ENCODE measurements at places on chromosomes 16 and 17.

DNA sequence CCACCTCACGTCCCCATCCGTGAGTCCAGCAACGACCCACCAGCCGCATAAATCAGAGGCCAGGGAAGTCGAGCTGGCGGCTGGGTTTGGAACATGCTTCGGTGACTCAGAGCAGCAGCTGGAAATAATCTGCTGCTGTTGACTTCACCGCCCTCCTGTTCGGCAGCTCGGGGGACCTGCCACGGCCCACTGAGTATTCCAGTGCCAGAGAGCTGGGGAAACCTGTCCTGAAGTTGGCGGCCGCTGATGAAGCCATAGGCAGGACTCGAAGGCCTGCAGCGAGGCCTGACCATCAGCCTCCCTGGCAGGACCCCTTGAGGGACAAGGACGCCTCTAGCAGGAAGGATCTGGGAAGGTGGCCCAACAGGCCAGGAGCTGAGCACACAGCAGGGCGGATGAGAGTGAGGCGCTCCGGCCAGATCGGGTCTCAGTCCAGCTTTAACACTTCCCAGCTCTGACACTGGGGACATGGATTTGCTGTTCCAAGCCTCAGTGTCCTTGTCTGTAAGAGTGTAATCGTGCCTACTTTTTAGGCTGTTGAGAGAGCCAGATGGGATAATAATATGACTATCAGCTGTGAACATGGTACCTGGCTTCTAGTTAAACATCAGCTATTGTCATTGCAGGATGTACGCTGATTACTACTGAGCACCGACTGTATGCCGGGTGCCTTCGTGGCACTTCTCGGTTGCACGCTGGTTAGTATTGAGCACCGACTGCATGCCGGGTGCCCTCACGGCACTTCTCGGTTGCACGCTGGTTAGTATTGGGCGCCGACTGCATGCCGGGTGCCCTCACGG is 50.4 kb upstream of the CIBAR2 start:
- peak; percentile 70 for DNase-seq

DNA sequence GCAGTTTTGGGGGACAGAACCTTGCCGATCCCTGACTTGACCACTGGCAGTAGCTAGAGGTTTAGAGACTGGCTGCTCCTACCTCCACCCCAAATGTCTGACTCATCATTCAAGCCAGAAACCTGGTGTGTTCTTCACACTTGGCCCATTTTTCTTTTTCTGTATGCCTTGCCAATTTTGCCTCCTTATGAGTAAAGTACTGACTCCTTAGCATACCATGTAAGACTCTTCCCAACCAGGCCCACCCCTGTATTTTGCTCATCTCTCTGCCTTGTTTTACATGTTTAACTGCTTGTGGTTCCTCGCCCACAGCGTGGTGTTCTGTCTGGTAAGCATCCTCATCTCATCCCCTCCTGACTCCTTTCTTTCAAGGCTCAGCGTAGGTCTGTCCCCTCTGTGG is 37.9 kb downstream of the NUP88 start:
- DNase-seq, result no peak

DNA sequence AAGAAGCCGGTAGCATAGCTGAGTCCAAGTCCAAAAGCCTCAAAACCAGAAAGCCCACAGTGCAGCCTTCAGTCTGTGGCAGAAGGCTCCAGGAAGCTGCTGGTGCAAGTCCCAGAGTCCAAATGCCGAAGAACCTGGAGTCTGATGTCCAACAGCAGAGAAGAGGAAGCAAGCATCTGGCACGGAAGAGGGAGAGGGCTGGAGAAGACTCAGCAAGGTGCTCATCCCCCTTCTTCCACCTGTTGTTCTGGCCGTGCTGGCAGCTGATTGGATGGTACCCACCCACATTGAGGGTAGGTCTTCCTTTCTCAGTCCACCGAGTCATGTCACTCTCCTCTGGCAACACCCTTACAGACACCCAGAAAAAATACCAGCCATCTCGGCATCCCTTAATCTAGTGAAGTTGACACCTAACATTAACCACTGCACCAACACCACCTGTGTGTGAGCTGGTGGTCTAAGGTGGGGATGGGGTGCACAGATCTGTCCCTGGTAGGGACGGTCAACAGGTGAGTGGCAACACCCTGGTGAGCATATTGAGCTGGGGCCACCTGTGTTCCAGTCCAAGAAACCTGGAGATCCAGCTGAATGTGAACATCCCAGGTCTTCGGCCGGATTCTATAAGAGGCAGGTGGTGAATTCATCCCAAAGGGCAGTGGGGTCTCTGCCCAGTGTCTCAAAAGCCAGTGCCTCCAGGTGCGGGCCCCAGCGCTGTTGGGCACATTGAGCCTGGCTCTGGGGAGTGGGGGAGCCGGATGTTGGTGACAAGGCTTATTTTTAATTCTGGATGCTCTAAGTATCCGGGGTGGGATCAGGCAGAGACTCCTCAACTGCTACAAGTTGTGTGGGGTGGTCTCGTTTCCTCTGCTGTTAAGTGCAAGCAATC is 9.8 kb downstream of the MIEF2 start:
- no peak for DNase-seq

GRCh38 chr17:34254651-34255380 is at the start of gene CCL2:
TSS of gene CCL2 (plus strand) at chr17:34255285. CDS start at chr17:34255350, 65 bp downstream.
- DNase-seq, result peak; percentile 53

DNA sequence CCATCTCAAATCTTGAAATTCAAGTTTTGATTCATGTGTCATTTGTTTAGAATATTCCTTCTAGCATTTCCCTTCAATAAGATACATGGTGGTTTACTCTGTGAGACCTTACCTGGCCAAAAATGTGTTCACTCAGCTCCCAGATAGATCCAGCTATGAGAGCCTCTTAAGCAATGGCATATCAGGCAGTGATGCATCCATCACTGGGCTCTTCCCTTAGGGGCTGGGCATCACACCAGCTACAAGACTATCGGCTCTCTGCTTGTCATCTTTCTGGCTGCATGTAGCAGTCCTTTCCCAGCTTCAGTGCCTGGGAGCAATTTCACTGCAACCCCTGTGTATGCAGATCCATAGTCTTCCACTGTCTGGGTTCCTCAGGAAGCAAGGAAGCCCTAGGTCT is 40.6 kb downstream of the GOSR1 start:
- DNase-seq, result no peak

GRCh38 chr16:19344980-19345379 is 59.4 kb downstream of the CLEC19A start:
- DNase-seq, result no peak

DNA sequence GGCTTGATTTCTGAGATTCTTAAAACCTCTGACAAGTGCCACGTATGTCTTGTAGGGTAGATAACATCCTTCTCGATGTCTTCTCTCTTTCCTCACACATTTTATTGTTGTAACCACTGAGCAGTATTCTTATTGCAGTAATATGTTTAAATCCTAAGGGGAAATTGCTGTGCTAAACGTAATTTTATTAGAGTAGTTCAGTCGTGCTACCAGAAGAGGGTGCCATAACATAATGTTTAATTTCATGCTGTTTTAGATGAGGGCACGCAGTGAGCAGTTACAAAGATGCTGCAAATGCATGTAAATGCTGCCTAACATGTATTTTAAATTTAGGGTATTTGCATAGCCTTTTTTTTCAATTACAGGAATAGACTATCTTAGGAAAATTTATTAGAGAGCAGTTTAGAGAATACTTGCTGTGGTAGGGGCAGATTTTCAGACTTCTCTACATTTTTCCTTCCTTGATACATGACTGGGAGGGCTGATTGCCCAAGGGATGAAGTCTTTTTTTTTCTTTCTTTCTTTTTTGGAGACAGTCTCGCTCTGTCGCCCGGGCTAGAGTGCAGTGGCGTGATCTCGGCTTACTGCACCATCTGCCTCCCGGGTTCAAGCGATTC is 51.7 kb downstream of the GAN start:
- peak; percentile 11 for DNase-seq

Data from brain microvascular endothelial cell (primary cell).